Left lung (tissue), 14 donors: ENCODE measurements at places on chromosomes 11 and 22.

DNA sequence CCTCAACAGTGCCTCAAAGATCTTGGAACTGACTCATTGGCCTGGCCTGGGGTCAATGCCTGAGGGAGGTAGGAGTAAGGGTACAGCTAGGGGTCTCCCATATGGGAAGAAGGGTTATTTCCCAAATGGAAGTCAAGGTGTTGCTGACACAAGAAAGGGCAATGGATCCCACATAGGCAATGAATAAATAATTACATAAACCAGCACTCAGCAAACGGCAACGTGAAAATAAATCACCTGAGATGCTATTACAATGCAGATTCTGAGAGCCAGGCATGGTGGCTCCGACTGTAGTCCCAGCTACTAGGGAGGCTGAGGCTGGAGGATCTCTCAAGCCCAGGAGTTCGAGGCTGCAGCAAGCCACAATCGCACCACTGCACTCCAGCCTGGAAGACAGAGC, 36.5 kb upstream of the SLC35C1 start:
- DNase-seq, result no peak

DNA sequence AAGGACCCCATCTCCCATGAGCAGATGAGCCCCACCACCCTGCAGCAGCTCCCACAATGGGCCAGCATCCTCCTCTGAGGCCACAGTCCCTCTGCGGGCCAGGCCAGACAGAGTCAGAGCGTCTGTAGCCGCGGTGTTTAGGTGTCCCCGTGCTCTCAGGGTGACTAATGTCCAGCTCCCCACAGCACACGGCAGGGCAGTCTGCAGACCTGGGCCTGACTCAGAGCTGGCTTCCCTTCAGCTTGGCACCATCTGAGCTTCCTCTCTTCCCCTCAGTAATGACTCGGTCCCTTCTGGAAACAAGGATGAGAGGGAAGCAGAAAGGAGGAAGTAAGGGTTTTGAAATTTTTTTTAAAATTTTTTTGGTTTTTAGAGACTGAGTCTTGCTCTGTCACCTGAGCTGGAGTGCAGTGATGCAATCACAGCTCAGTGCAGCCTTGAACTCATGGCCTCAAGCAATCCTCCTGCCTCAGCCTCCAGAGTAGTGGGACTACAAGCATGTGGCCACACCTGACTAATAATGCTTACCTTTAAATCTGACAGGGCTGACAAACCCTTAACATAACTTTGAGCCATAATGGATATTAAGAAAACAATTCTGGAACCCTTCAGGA, 28.5 kb downstream of the LRRC74B start:
- no peak for DNase-seq

- DNase-seq, result no peak
These were observed 79.9 kb upstream of the SYT13 start for GRCh38 chr11:45365961-45366618.

DNA sequence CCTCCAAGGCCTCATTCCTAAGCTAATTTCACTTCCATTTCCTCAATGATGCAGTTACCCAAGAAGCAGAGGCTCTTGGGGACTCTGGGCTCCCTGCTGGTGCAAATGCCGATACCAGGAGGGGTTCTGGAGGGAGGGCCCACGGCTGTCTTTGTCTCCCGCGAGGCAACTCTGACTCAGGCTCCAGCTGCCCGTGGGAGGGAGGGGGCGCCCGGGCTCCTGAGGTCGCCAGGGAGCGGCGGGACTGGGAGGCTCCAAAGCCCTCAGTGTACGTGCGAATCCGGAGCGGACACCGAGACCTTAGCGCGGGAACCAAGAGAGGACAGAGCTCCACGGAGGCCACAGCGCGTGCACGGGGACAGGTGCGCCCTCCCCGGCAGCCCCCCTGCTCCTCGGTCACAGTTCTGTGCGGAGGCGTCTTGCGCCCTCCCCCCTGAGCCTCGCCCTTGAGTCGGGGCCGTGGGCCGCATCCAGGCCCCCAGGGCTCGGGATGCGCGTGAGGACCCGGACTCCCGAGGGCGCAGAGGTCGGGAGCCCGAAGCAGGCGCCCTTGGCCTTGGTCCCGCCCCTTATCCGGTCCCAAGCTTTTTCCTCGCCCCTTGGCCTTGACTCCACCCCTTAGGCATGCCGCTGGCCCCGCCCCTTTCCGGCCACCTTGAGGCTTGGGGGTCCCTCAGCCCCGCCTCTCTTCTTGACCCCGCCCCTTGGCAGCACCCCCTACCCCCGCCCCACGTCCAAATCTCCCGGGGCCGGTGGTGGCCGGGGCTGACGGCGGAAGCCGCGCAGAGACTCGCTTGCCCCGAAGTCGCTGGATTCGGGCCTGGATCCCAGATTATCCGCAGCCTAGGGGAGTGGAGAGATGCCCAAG, 4.7 kb upstream of the SHISA8 start:
- DNase-seq, result peak; percentile 67

DNA sequence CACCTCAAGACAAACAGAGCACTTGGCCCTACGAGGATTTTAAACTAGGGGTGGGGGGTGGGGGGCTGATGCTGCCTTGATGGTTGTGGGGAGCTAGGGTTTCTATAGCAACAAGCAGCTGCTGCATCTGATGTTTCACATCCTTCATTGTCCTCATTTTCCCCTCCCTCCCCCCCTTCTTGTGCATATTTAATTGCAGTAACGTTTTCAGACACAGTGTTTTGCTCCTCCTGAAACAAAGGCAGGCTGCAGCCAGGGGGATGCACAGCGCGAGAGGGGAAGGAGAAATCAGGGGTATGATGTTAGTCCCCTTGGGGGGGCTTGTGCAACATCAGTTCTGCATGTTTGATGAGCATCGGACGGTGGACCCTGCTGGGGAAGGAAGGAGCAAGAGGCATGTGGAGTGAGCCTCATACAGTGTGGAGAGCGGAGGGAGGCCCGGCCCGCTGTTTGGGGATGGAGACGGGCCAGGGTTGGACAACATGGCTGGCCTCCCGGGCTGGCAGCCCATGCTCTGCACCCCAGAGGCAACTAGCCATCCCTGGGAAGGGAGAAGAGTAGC, 208.3 kb downstream of the CEP164 start:
- DNase-seq, result no peak
